ENCODE measurements at places on chromosomes 3 and 15.

- DNase-seq: no peak
Measured at GRCh38 chr3:44827196-44827595, 34.5 kb upstream of the TMEM42 start.

GRCh38 chr3:43201581-43201980 lies 84.8 kb upstream of the SNRK start:
- no peak for DNase-seq

GRCh38 chr3:46846624-46847542 lies 16.4 kb downstream of the MYL3 start:
- DNase-seq: no peak

GRCh38 chr3:134057654-134058110 lies 28.0 kb upstream of the SLCO2A1 start:
- DNase-seq: no peak

DNA sequence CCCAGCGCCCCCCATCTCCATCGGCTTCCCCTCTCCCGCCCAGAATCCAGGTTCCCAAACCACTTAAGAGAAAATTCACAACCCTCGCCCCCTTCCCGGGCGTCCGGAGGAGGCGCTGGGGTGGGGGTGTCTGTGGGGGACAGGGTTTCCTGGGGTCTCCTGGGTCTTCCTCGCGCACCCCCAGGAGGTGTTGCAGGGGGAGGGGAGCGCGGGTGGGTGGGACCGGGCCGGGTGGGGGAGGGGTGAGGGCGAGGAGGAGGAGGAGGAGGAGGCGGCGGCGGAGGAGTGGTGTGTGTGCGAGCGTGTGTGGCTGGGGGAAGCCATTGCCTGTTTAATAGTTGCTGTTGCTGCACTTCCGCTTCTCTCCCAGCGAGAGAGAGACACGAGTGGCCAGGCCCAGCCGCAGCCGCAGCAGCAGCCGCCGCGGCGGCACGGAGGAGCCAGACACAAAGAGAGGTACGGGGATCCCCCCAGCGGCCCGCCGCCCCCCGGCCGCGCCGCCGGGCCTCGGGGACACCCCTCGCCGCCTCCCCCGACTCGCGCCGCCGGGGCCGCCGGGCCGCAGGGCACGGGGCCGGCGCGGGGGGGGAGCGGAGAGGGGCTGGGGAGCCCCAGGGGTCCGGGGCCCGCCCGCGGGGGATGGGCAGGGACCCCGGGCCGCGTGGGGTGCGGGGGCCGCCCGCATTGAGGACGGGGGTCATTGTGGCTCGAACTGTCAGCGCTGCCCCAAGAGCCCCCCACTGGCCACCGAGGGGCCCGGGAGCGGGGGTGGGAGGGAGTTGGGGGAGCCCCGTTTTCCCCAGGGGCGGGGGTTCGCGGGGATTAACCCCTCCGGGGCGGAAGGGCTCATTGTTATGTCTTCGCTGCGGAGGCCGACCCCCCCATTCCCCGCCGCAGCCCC lies at the start of gene UBE2E1:
UBE2E1 (plus strand) TSS at position 323 of the 901 bp plus-strand sequence. CDS start 1,315 bp downstream, outside the sequence.
- DNase-seq: peak; percentile 44

- no peak for DNase-seq
Measured at GRCh38 chr15:25932696-25933095, 69.6 kb upstream of the ATP10A start.

DNA sequence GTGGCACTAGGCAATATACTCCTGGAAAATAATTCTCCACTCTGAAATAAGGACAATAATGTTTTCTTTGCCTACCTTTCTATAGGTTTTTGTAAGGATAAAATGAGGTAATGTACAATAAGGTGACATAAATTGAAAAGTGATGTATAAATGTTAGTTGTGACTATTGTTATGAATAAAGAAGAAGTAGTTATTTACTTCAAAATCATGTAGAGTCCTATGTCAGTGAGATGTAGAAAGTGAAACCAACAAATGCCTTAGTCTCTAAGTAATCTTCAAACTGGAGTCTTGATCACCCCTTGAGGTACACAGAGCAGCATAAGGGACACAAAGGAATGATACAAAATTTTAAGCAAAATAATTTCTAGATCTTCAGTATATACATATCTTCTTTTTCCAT lies 60.3 kb upstream of the TP63 start:
- no peak for DNase-seq

- no peak for DNase-seq
Measured at GRCh38 chr15:61075741-61076140, 153.4 kb downstream of the RORA start.

- no peak for DNase-seq
Measured at GRCh38 chr15:89998923-89999675, 2.0 kb upstream of the ZNF710 start.

GRCh38 chr3:81339040-81339845 lies 422.2 kb downstream of the GBE1 start:
- DNase-seq: no peak

Data from stimulated activated CD8-positive, alpha-beta memory T cell treated with anti-CD3 and anti-CD28 coated beads, Interleukin-7, amount 100 ng/mL, for 1 hour (primary cell).